ENCODE measurements at places on chromosomes 4 and X.

DNA sequence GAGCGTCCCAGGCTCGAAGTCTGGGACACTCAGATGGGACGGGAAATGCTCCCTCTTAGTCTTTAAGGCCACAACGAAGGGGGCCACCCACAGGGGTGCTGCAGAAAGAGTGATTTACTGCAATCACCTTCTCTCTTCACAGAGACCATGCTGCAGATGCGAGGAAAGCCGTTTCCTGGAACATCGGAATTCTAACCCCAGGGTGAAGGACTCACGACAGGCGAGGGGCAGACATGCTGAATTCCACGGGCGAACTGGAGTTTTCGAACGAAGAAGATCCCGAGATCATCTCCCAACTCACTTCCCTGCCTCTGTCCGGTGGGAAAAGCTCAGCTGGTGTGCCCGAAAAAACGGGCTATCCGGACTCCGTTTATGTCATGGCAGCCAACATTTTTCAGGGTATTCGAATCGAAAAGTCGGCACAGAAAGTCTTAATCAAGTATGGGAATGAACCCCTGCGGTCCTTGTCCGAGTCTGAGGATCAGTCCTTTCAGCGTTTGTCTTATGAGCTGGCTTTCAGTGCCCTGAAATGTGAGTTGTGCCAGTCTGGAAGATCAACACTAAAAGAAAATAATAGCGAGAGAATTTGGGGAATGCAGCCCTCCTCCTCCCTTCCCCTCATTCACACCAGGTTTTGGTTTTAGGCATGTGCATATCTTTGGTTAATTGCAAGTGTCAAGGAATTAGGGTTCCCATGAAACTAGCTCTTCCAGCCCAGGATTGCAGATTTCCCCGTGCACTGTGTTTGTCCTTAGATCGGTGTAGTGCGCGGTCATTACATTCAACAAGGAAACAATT lies 905 bp downstream of the NSUN7 start:
- DNase-seq: peak; percentile 37

DNA sequence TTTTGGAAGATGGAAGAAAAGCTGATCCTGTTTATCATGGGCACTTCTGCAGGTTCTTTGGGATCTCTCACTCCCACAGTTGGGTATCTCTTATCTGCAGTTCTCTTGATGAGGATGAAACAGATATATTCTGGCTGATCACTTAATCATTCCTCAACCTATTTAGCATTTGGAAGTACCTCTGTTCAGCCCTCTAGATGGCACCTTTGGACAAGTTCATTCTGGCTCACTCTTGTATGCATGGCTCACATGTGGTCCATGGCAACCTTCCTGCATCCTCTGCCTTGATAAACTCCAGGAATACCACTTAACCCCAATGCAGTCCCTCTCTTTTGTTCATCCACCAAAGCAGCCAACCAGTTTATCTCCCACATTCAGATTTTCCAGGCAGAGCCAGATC lies 74.2 kb downstream of the SMARCA5 start:
- DNase-seq: no peak

DNA sequence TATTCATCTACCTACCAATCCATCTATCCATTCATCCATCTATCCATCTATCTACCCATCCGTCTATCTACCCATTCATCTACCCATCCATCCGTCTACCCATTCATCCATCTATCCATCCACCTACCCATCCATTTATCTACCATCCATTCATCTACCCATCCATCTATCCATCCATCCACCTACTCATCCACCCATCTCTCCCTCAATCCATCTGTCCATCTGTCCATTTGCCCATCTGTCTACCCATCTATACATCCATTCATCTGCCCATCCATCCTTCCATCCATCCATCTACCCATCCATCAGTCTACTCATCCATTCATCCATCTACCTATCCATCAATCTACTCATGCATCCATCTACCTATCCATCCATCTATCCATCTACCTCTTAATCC lies 126.8 kb upstream of the PSAPL1 start:
- DNase-seq: no peak

- no peak for DNase-seq
Observed at GRCh38 chr4:38930204-38930603, 62.6 kb downstream of the FAM114A1 start.

DNA sequence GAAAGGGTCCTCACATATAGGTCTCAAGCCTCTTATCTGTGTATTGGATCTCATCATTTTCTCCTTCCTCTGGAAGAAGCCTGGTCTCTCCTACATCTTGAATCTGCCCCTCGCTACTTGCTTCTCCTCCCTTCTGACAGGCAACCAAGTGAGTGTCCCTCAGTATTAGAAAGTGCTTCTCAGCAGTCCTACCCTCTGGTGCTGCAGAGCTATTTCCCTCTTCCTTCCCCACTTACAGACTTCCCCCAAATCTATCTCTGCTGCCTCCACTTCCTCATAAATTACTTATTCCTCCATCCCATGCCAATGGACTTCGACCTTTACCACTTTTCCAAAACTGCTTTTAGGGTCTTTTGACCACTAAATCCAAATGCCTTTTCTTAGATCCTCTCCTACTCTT lies 129.1 kb upstream of the NAP1L5 start:
- DNase-seq: no peak

GRCh38 chr4:21726255-21726815 lies 222.2 kb downstream of the KCNIP4 start:
- DNase-seq: no peak

- no peak for DNase-seq
Observed at GRCh38 chr4:183297675-183298074, 22.4 kb downstream of the CLDN22 start.

GRCh38 chrX:136049608-136050007 lies 64.4 kb downstream of the SLC9A6 start:
- no peak for DNase-seq

DNA sequence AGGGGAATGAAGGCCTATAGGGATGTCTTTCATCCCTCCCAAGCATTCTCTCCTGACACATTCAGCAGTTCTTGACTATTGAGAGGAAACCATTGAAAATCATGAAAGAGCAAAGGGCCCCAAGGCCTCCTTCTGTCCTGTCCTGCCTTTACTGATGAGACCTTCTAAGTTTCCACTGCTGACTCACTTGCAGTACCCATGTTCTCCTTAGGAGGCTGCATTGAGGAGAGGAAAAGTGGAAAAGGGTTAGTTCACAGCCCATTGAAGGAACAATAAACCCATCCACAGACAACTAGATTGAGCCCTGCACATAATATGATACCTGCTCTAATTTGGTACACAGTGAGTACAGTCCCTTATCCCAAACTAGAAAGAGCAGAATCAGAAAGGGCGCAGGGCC lies 115.1 kb upstream of the PNPLA4 start:
- DNase-seq: no peak

GRCh38 chr4:160546201-160546600 lies 1443.3 kb downstream of the RAPGEF2 start:
- DNase-seq: no peak

DNA sequence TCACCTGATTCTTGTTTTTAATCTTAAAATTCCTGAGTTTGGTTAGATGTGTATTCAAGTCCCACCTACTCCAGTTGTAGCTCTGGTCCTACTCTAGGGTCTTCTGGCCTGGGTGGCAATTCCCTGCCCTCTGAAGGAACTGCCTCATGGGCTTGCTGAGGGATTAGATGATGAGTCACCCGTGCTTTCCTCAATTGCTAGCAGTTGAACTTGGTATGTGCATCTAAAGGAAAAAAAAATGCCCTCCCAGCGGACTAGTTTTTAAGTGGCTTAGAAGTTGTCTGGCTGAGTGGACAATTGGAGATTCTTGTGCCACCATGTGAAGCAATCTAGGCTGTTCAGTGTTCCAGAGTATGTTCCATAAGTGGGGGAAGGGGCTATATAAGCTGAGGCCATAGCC lies 127.0 kb downstream of the CCNG2 start:
- no peak for DNase-seq

- no peak for DNase-seq
Observed at GRCh38 chrX:129653181-129653970, 1.4 kb downstream of the APLN start.

GRCh38 chr4:5812506-5813229 lies 80.2 kb downstream of the CRMP1 start:
- peak; percentile 74 for DNase-seq

DNA sequence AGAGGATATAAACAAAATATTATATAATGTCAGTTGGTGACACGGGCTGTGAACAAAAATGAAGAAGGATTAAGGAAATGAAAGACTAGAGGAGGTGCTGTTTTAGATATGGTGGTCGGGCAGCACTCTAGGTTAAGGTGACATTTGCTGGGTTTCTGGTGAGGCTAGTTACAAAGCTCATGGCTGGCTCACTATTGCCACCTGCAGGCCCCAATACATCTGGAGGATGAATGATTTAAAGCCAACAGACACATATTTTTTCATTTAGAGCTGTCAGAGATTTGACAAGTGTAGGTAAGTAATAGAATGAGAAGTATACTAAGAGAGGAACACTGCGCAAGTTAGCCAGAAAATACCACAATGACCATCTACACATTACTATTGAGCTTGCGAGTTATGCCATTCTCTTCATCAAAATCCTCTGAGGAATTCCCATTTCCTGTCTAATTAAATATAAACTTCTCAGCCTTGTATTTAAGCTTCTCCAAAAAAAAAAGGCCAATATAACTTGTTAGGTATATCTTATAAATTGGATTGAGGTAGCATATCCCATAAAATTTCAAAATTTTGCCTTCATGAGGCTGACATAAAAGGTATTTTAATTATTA lies 6.4 kb upstream of the FGG start:
- peak; percentile 37 for DNase-seq
